Effector CD4-positive, alpha-beta T cell (primary cell): ENCODE measurements at places on chromosomes 12 and 14.

DNA sequence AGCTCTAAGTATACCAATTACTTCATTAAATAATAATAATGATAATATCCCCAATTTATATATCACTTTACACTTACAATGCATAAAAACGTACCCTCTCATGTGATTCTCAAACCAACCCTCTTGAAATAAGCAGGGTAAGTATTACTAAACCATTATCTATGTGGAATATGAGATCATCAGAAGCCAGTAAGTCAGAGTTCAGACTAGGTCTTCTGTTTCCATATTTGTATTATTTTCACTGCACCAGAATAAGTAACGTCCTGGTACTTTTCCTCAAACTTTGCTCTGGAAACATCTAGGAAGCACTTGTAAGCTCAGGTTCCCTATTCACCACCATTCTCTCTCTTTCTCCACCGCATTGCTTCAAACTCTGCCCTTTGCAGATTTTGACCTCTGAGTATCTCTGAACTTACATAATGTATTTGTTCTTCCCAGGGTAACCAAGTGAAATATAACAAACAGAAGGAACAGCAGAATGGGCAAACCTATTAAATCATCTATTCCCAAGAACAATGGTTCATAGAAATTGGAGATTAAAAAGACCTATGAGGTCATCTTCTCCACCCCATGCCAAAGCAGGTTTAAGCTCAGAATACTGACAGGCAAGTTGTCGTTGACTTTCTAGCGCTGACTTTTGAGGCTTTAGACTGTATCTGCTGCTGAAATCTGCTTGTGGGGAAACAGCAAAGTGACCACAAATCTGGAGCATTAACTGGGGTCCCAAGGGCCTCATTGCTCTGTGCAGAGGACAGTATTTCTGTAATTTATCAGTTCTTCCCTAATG, 161.3 kb upstream of the FAR2 start:
- DNase-seq = no peak

- no peak for DNase-seq
These were observed 192.3 kb downstream of the TRHDE start for GRCh38 chr12:72464471-72464870.

DNA sequence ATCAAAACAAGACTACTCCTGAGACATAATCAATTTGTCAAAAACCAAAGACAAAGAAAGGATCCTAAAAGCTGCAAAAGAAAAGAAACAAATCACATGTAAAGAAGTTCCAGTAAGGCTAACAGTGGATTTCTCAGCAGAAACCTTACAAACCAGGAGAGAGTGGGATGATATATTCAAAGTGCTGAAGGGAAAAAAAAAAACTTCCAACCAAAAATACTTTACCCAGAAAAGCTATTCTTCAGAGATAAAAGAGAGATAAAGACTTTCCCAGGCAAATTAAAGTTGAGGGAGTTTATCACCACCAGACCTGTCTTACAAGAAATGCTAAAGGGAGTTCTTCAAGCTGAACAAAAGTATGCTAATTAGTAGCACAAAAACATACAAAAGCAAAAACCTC, 91.9 kb upstream of the PPP2R5C start:
- no peak for DNase-seq

DNA sequence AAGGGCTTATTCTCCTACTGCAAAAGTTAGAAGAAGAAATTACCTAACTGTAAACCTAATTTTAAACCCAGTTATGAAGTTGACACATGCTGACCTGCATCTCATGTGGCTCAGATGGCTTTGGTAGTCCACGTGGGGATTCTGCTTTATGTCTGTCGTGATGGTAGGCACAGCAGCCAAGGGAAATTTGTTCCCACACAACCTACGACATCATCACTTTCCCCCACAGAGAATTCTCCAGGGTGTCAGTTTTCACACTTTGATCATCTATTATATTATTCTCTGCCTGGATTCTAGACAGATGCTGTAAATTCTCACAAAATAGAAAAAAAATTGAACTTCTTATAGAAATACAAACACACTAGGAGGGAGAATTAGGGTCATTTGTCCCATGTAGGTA, 70.6 kb downstream of the PTHLH start:
- no peak for DNase-seq

DNA sequence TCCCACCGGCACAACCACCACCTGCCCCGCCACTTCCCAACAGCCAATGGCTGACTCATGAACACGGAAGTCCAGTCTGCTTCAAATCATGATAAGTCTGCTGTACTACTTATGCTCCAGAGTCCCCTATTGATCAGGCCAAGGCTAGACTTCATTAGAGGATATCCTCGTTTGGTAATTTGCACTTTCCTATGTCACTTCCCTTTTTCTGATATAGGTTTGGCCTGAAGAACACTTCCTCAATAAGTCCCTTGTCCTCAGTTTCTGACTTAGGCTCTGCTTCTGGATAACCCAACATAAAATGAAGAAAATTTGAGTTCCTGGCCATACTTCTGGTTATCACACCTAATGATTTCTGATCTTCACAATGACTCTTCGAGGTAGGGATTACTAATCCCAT, 45.3 kb downstream of the IFNG-AS1 start:
- no peak for DNase-seq

- no peak for DNase-seq
These were observed 11.5 kb upstream of the OR11G2 start for GRCh38 chr14:20179218-20179617.

DNA sequence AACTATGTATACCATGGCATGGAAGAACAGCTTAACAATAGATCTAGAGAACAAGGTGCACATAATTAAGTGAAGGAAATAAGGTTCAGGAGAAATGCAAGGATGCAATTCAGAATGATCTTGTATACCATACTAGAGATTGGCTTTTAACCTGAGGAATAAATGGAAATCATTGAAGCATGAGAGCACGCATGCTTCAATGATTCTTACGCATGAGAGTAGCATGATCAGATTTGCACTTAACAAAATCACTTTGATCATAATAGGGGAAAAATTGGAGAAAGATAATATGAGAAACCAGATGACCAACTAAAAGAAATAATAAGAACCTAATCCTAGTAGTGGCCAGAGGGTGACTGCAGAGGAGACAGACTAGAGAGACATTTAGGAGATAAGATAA, 133.3 kb upstream of the FSCB start:
- no peak for DNase-seq

GRCh38 chr14:103292426-103293374, 41.3 kb upstream of the EIF5 start:
- peak; percentile 62 for DNase-seq

- DNase-seq = no peak
These were observed 45.9 kb downstream of the MAP1LC3B2 start for GRCh38 chr12:116604951-116605641.

DNA sequence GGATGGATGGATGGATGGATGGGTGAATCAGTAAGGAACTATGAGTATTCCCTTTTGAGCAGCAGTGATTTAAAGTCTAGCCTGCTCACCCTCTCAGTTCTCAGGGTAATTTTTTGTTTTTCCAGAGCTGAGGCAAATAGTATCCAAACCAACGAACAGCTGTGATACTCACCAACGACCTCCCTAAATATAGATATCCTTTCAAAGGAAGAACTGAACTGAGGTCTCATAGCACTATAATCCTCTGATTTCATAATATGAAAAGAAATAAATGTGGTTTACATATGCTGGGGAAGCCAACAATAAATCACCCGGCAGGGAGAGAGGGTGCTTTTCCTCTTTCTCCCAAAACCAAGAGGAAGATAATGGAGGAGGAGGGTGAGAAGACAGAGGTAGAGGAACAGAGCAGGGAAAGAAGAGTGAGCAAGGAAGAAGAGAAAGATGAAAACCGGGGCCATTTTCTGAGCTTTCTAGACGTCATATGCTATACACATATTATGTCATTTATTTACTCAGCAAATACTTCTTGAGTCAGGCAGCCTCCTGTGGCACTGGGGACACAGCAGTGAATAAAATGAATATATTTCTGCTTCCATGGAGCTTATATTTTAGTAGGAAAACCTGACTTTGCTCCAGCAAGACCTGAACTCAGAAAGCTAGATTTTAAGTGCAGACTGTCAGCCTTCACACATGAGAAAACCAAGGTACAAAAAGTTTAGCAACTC, 710.7 kb upstream of the TBX3 start:
- DNase-seq = no peak

DNA sequence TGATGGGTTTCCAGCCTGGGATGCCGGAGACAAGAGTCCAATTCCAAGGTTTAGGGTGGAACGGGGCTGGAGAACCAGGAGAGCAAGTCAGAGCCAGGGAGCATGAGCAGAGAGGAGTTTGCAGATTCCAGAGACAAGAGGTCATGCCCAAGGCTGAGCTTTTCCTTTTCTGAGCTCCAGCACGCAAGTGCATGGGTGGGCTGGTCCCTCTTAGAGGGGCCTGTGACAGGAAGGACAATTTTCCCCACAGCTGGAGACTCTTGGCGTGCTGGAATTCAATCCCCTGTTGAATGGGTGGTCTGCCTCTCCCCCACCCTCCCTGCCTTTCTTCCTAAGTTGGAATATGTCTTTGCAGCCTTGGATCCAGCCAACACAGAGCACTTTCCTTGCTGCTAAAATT, 431.9 kb downstream of the BCL11B start:
- DNase-seq = no peak

DNA sequence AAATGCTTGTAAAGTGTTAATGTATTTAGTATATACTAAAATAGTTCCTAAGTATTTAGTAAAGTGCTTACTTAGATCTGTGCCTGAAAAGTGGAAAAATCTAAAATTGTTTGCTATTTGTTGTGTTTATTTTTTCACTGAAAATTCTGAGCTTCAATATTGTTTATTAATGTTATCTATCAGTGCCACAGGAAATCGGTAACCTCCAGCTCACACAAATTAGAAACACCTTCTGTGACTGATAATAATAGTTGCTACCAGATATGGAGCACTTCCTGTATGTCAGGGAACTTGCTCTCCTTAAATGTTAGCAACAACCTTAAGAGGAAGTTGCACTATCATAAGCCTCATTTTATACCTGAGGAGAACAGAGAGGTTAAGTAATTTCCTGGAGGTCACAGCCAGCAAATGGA, 723 bp upstream of the LRP10 start:
- no peak for DNase-seq

DNA sequence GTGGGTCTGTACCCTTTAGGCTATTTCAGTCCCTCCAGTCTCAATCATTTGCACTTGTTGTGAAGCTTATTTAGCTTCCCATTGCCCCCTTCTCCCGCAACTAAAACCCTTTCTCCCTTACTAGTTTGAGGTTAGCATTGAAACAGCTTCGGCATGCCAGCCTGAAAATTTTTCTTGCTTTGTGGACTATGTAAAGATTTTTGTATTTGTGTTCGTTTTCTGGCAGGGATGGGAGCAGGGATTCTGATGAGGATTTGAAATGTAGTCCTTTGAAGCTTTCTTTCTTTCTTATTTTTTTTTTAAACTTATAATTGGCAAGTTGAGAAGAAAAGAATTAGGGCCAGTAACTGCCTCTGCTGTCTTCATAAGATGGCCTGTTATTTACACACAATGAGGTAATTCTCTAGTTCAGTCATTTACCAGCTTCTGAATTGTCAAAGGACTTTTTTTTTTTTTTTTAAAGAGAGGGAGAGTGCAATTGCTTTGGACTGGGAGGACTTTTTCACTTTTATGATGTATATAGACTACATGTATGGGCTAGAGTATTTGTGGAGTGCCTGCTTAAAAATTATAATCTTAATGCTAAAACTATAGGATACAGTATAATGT, 29.0 kb downstream of the PALS1 start:
- DNase-seq = no peak

DNA sequence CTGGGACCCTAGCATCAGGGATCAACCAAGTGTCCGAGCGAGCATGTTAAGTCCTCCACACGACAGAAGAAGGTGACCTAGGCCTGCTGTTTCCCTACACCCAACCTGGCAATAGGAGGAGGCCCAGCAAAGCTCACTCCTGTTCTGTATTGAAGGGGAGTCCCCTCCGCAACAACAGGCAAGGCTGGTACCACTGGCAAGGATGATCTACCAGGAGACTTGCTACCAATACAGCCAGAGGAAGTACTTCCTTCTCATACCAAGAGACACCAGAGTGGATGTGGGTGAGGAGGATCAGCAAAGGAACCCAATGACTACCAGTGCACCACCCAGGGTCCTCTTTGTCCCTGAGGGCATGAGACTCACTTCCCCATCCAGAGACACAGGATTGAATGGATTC, 4.9 kb downstream of the KLRC1 start:
- DNase-seq = no peak

GRCh38 chr12:127287256-127287655, 979.7 kb upstream of the TMEM132C start:
- no peak for DNase-seq

DNA sequence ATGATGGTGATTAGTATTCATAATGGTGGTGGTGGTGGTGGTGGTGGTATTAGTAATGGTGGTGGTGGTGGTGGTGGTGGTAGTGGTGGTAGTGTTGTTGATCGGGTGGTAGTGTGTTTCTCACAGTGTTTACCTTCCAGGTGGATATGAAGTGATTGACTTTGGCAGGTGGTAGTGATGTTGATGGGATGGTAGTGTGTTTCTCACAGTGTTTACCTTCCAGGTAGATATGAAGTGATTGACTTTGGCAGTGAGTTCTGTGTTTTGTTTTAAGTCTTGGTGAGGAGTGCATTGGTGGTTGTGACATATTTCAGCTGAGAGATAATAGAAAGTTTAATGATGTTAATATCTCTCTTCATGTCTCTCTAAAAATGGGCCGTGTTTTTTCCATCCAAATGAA, 189.4 kb downstream of the TMTC2 start:
- DNase-seq = no peak

DNA sequence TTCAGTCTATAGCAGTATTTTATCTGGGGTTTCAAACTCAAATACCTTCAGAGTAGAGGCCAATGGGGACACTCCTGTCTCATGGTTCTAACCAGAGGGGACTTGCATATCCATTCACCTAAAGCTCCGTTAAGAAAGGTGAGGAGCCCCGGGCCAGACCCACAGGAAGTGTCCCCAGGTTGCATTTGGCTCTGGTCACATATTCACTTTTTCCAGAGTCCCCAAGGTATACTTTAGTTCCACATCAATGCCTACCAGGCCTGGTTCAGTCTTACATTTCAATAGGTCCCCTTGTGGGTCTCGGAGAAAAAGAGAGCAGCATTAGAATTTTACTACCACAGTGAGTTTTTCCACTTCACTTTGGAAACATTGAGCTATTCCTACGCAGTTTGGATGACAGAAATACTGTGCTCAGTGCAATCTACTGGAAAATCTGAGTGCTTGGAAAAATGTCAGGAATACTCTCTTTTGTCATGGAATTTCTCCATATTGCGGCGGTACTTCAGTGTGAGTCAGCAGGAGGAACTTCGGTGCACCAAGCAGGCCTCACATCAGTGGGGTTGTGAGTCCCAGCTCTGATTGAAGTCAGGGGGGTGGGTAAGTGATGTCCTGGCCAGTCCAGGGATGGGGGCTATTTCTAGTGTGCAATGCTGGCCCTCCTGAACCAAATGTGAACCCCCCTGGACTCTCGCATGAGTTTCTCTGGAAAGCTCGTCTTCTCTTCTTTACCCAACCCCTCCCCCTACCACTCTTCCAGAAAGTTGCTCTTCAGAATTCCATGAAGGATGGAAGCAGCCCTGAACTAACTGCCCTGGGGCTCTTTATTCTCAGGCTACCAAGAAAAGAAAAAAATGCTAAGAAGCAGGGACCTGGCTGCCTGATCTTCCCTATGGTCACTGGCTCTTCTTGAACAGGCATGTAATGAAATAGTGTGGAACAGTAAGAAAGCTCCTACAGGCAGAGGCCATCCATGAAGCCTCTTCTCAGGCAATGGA, 184.7 kb downstream of the PRKCH start:
- DNase-seq = no peak

- DNase-seq = no peak
These were observed 126.7 kb downstream of the EPS8 start for GRCh38 chr12:15662303-15662980.

- no peak for DNase-seq
These were observed 76.4 kb downstream of the GPATCH2L start for GRCh38 chr14:76228138-76228537.

GRCh38 chr12:66288121-66288520, 14.2 kb upstream of the HELB start:
- peak; percentile 51 for DNase-seq
